NCI-H1694 treated with DMSO at 0.1 percent for 48 hours (cell line): ENCODE measurements at places on chromosomes 11 and 22.

- DNase-seq, result no peak
Observed at GRCh38 chr22:50087646-50088045, 2.2 kb upstream of the MOV10L1 start.

- peak; percentile 65 for DNase-seq
Observed at GRCh38 chr11:13831696-13832095, 130.8 kb upstream of the SPON1 start.

GRCh38 chr11:28284196-28284595 lies 176.0 kb downstream of the METTL15 start:
- DNase-seq, result no peak

DNA sequence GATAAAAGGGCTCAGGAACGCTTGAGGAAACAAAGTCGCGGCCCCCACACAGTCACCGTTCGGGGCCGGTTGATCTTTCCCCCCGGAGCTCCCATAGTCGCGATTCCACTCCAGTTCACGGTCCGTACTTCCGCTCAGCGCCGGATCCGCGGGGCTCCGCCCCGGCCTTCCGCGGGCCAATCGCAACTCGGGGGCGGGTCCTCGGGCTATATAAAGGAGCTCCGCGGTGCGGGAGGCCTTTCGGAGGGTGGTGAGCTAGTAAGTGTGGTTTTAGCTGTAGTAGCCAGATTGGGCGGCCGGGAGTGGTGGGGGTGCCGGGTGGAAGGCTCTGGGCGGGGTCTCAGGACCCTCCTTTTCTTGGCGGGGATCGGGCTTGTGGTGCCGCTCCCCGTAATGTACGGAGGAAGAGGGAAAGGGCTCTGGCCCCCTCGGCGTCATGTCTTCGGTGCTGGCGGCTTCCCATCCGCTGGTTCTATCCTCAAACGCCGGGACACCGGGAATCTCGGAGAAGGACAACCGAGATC lies at the start of the genes C11orf98 and CSKMT:
TSS of gene C11orf98 (minus strand) at position 136 of the 524 bp plus-strand sequence. CDS start at position 95, 41 bp downstream.
TSS of gene CSKMT (plus strand) at position 238 of the 524 bp plus-strand sequence. CDS start 568 bp downstream, outside the sequence.
- DNase-seq, result peak; percentile 76

- no peak for DNase-seq
Observed at GRCh38 chr22:29427176-29427760, 11.1 kb upstream of the RFPL1 start.

GRCh38 chr11:67059671-67060070 lies 3.0 kb downstream of the RHOD start:
- DNase-seq, result no peak

- DNase-seq, result no peak
Observed at GRCh38 chr11:130449310-130449990, 1.0 kb downstream of the ADAMTS15 start.

- DNase-seq, result no peak
Observed at GRCh38 chr22:45131749-45132148, 32.0 kb upstream of the NUP50 start.

DNA sequence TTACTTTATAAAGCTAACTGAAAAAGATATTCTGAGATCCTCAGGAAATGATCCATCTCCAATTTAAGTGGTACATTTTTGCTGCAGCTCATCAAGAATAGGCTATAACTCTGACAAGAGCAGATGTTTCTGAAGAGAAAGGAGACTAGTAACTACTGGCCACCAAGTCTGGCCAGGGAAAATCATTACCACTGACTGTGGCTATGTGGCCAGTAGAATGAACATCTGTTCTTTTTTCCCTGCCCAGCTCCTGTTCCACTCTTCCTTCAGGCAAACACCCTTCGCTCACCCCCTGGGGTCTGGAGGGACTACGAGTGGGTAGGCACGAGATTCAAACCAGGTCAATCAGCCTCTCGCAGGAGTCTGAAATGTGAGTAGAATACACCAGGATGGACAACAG lies 23.9 kb downstream of the TMEM123 start:
- no peak for DNase-seq

- DNase-seq, result no peak
Observed at GRCh38 chr11:119361056-119361787, 14.7 kb upstream of the MFRP start.

- peak; percentile 6 for DNase-seq
Observed at GRCh38 chr11:117489999-117490679, 162.5 kb downstream of the CEP164 start.

- no peak for DNase-seq
Observed at GRCh38 chr22:49112661-49113626, 714.7 kb downstream of the BRD1 start.

DNA sequence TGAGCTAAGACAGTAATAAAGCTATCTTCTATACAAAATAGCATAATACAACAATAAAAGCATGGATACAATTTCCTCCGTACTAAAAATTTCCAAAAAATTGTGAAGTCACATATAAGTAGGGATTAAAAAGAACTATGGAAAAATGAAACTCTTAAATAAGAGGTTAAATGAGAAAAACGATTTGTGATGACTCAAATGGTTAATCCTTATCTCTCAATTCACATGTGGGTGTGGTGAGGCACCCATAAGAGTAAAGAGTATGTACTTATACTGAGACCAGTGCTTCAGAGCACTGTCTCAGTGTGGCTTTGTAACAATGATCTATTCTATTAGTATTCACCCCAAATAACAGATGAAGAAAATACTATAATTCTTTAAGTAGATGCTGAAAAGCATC lies 25.0 kb upstream of the CCDC34 start:
- DNase-seq, result no peak

GRCh38 chr22:43128928-43129424 lies 14.2 kb downstream of the MCAT start:
- no peak for DNase-seq

DNA sequence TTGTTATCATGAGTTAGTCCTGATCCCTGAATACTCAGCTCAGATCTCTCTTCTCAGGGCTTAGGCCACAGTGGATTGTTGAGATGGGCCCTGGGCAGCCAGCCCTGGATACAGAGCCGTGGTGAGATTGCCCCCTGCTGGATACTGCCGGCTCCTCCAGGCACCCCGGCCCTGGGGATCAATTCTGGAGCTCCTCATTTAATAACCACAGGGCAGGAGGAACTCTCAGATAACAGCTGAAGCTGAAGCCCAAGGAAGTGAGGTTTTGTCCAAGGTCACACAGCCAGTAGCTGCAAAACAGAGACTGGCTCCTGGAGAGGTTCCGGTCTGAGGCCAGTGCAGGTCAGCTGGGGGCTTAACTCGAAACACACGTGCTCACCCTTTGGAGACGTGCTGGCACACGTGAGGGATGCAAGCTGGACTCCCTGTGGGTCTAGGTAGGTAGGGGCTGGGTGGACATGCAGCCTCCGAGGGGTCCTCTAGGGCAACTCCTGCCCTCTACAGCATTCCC lies 16.0 kb downstream of the USH1C start:
- DNase-seq, result peak; percentile 12
